Smooth muscle cell of the brain vasculature (primary cell): ENCODE measurements at places on chromosomes 2 and 18.
A peak's percentile ranks its signal among the peaks of the same experiment; 100 is the strongest.

GRCh38 chr2:5764041-5764440 lies 71.9 kb downstream of the SOX11 start:
- DNase-seq = no peak

DNA sequence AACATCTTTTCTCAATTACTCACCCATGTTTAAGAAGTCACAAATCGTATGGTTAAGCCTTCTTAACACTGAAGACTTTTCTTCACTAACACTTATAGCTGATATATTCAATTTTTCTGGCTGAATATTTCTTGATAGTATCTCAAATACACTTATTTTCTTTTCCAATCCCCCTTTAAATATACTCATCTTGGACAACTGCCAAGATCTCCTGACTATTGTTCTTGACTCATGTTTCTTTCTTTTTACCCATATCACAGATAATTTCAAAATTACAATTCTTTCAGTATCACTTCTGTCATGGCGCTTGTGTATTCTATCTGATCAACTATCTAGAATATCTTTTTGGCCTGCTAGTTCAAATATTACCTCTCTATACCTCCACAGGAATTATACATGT lies 954.3 kb upstream of the ACVR2A start:
- DNase-seq = no peak

- DNase-seq = no peak
Observed at GRCh38 chr18:63320123-63320974, 780 bp upstream of the BCL2 start.

DNA sequence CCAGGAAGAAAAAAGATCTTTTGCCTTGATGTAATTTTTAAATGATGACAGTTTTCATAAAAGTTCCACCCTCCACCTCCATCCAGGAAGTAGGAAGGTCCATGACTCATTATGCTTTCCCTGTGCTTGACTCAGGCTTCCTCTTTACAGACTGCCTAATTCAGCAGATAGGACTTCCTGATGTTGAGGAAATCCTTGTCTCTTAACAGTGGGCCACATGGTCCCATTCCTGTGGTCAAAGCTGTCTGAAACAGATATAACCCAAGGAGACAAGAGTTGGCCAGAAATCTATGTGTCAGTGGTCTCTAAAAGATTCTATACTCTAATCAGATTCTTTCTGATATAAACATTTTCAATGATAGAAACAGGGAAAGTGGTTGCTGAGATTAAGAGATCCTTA lies 119.1 kb downstream of the BAZ2B start:
- DNase-seq = peak; percentile 21

- DNase-seq = no peak
Observed at GRCh38 chr2:200456567-200456966, 53.3 kb downstream of the KCTD18 start.

DNA sequence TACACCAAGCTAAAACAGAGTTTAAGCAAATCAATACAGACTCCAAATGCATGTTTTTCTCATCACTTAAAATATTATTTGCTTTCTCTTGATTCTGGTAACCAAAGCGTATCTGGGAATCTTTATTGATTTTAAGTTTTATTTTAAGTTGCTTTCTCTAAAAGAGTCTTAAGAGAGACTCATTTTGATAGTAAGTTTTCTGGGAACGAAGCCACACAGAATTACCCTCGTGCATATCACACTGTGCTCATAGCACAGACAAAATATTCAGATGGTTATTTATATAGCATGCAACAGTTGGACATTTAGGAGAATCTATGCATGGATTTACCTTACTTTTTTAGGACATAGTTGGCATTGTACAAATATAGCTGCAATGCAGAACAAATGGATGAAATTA lies 597.5 kb upstream of the NRXN1 start:
- no peak for DNase-seq

DNA sequence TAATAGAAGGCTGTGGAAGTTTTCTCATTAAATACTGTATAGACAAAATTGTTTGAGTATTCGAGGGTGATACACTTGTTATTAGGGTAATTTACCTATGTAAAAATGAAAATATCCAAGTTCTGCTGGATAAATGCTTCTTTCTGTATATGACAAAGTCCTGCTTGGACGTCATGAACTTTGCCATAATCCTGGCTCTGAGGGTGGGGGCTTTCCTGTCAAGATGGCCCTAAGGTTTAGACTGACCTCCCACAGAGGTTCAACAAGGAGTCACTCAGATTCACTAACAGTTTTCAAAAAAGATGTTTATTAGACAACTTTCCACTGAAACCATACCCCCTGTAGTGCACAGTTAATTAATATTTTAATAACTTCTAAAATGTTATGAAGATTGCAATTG lies 52.5 kb upstream of the NABP1 start:
- DNase-seq = no peak

DNA sequence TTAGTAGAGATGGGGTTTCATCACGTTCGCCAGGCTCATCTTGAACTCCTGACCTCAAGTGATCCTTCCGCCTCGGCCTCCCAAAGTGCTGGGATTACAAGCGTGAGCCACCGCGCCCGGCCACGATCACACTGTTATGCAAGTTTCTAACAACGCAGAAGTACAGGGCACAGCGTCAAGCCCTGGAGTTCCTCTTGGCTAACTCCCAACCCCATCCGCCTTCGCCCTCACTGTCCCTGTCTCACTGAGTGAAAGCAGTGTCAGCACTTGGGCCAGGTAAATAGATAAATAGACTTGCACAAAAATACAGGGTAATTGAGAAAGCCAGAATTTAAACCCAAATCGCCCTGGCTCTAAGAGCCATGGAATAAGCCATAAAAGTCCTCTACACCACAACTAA lies 111.7 kb downstream of the ACVR1 start:
- DNase-seq = no peak

GRCh38 chr18:63192126-63192884 lies 127.3 kb downstream of the BCL2 start:
- no peak for DNase-seq

- DNase-seq = no peak
Observed at GRCh38 chr18:79309614-79310358, 85.9 kb upstream of the NFATC1 start.

DNA sequence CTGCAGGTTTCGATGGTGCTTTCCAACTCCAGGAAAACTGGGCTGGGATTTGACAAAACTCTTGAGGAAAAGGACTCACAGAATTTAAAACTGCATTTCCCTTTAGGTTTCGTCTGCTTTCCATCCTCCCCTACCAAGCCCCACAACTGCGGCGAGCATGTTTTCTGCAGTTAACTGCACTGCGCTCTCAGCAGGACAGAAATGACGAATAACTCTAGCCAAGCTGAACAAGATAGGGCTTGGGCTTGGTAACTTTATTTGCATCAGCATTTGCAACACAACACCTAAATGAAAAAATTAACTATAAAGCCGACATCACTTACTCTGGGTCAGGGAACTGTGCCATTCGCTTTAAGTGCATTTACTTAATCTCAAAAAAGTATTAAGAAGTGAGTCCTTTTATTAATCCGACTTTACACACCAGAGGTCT lies 669 bp upstream of the PIKFYVE start:
- peak; percentile 26 for DNase-seq

DNA sequence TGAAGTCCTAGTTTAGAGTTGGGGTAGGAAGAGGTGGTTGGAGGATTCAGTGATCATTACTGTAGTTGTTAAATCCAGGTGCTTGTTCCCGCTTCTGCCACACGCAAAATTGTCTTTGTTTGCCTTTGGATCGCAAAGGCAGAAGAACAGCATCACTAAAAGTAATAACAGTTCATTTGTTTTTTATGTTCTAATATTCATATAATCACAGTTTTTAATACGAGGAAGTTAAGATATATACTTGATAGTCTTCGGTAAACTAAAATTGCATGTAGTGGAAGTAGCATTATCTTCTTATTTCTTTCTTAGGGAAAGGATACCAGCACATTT lies 365 bp downstream of the NDUFB3 start:
- no peak for DNase-seq

DNA sequence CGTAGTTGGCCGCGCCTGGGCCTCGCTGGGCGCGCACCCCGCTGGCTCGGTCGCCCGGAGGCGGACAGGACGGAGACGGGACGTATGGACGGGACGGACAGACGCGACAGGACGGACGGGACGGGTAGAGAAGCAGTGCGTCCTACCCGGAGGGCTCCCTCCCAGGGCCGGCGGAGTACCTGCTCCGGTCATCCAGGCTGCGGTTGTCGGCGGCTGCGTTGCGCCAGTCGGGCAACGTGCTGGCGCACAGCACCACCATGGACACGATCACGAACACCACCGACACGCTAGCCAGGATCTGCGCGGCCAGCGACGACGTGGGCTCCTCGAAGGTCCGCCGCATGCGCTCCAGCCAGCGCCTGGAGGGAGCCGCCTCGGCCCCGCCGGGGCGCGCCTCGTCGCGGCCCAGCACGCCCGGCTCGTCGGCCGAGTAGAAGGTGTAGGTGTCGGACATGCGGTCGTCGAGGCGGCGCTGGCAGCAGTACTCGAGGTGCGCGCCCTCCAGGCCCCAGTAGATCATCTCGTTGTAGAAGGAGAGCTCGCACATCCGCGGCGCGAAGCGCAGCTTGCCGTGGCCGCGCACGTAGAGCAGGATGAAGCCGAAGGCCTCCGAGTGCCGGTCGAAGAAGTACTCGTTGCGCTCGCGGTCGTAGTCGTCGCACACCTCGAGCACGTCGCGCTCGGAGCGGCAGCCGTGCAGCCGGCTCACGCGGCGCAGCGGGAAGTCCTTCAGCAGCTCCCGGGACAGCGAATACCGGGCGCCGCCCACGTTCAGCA lies 903 bp downstream of the KCNG3 start:
- DNase-seq = no peak

DNA sequence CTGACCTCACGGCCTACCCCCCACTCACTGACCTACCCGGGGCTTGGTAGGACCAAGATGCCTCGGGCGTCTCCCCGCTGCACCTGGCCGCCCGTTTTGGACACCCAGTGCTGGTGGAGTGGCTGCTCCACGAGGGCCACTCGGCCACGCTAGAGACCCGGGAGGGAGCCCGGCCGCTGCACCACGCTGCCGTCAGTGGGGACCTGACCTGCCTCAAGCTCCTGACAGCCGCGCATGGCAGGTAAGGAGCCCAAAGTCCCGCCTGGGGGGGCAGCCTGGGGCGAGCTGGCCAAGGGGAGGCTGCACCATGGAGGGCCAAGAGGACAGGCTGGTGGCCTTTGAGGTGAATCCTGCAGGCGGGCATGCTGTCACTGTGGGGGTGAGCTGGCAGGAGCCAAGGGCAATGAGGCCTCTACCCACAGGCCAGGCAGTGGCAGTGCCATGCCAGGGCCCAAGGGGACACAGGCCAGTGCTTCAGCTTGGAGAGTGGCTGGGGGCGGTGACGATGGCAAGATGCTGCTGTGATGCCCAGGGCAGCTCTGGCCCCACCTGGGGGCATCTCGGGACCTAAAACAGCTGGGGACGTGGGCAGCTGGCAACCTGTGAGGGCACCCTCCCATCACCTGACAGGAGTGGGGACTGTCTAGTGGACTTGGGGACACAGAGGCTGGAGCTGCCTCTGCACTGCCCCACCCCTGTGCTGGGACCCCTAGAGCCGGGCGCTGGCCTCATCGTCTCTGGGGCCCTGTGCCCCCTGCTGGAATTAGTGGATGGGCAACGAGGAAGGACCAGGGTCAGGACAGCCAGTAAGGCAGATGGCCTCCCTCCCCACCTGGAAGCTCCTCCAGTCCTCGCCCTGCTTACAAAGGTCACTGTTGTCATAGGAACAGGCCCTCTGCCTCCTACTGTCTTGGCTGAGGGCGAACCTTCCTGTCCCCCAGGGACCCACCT lies 2.0 kb downstream of the ESPNL start:
- DNase-seq = no peak

DNA sequence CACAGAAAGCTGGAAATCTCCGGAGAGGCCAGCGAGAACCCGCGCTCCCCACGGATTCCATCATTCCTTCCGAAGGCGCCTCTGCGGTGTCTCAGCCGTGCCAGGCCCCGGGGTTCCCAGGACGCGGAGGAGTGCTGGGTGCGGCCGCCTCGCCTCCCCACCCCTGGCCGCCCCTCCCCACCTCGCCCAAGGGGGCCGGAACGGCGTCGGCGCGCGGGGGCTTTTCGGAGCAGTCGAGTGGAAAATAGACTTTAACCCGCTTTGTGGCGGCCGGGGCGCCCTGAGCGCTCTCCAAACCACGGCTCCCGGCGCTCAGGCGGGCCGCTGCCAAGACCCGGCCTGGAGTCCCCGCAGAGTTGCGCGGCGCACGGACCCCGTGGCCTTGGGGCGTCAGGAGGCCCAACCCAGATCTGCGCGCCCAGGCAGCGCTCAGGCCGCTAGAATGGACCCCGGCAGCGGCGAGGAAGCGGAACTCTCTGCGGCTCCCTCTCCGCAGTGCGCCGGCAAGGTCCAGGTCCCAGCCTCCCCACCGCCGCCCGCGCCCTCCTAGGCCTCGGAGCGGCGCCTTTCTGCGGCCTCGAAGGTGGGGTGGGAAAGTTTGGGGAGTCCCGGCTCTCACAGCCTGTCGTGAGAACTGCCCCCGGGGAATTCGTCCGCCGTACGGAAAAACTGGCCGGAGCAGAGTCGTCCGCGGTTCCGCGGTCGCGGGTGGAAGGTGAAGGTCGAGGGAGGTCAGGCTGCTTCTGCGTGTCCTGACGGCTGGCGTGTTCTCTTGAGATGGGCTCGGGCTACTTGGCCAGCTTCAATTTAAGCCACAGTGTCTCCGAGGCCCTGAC lies 1.2 kb upstream of the EMX1 start:
- DNase-seq = no peak

- no peak for DNase-seq
Observed at GRCh38 chr2:105868060-105868459, 123.3 kb downstream of the NCK2 start.

GRCh38 chr2:108959401-108959800 lies 29.6 kb downstream of the EDAR start:
- DNase-seq = no peak

GRCh38 chr2:96977631-96978195 lies 8.7 kb downstream of the FAM178B start:
- DNase-seq = no peak

- no peak for DNase-seq
Observed at GRCh38 chr2:190792956-190793888, 87.4 kb upstream of the GLS start.

DNA sequence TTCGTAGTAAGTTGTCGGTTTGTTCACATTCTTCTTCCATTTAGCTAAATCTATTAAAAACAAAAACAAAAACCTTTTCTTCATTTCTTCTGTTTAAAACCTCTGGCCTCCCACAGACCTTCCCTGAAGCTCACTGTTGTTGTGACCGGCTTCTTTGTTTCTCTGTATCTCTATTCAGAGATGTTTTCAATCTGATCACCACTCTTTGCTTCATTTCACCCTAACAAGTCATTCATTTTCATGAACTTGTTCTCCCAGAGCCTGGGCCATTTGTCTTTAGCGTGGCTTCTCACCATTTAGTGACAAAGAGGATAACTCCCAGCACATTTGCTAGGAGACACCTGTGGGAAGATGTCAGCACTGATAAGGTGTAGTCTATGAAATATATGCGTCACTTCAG lies 794.2 kb downstream of the ERBB4 start:
- no peak for DNase-seq

DNA sequence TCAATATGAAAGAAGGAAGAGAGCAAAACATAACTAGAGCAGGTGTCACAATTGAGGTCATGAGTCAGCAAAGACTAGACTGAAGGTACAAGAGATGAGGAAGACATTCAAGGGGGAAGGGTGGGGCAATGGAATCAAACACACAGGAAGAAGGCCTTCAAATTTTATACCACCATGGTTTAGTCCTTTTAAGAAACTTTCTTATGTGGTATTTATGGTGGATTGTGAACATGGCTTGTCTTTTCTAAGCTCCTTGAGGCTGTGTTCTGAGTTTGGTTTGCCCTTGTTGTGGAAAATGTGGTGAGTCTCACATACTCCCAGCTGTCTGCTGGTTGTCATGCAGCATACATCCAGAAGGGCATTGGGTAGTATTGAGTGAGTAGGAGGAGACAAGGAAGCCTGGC lies 62.1 kb downstream of the NABP1 start:
- no peak for DNase-seq

GRCh38 chr2:84297155-84297554 lies 161.9 kb downstream of the SUCLG1 start:
- no peak for DNase-seq
